Fibroblast of skin of right quadriceps (primary cell): ENCODE measurements at places on chromosomes 3 and 15.

- DNase-seq = no peak
These were observed 20.0 kb downstream of the ATP2B2 start for GRCh38 chr3:10485380-10485779.

DNA sequence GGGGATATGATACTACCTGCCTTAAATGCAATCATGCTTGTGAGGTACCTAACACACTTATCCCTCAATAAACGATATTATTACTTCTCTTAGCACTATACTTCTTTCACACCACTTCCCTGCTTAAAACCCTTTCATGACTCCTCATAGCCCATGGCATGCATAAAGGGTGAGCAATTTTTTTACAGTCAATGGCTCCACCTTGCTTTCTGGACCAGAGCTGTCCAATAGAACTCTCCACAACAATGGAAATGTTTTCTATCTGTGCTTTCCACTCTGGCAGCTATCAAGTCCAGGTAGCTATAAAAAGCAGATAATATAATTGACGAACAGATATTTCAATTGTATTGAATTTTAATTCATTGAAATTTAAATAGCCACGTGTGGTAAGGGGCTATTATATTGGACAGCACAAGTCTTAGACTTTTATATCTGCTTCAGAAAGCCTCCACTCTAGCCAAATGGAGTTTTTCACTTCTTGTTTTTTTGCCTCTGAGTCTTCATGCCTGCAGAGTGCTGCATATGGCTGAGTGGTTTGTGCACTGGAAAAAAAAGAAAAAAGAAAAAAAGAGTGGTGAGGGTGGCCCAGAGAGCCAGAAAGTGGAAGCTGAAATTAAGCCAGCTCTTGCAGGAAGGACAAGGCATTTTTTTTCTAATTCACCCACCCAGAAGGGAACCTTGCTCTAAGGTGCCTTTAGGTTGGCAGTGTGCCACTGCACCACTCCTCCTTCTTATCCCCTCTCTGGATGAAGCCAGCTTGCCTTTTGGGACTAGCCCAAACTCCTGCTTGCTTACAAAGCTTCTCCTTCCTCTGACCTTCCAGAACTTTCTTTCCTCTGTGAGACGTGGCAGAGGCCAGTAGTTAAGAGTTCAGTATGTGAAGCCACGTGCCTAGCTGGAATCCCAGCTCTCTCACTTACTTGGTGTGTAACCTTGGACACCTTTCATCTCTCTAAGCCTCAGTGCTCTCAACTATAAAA is 239.0 kb upstream of the LRTM1 start:
- no peak for DNase-seq

DNA sequence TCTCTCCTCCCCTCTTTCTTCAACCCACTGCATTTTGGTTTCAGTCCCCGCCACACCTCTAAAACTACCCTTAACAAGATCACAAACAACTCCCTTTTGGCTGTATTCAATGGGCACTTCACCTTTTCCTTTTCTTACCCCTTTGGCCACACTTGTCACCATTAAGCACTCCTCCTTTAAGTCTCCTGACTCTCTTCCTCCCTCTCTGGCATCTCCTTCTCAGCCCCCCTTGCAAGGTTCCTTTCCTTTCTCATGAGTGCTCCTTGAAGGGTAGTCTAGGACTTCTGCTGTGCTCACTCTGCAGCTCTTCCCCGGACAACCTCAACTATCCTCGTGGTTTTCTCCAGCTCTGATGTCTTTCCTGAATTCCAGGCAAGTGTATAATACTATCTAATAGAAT is 103.7 kb downstream of the RPL22L1 start:
- peak; percentile 42 for DNase-seq

GRCh38 chr3:27616031-27616430 is 106.1 kb downstream of the EOMES start:
- no peak for DNase-seq

DNA sequence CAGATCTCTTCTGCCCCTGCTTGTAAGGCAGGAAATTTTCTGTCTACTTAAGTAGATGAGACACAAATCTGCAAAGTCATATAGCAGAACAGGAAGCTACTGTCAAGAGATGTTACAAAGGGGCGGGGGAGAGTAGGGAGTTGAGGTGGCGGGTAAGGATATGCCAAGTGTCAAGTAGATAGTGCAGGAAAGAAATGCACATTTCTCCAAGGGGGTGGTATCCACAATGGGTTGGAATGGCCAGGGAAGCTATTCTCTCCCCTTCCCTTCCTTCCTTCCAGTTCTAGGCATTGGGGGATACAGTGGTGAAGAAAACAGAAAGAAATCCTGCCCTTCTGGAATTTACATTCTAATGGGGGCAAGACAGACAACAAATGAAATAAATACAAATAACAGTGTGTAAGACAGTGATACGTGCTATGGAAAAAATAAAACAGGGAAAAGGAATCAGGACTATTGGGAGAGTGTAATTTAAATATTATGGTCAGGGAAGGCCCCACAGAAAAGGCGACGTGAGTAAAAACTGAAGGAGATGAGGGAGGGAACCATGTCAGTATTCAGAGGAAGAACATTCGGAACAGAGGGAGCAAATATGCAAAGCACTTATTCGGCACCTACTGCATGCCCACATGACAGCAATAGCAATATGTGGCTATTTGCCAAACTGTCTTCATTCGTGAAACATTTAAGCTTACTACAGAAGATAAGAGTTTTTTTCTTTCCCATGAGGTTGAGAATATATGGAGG is 42.8 kb upstream of the RNU6-1 start:
- DNase-seq = no peak

GRCh38 chr15:44435893-44436667 is 8.7 kb downstream of the CTDSPL2 start:
- peak; percentile 31 for DNase-seq

DNA sequence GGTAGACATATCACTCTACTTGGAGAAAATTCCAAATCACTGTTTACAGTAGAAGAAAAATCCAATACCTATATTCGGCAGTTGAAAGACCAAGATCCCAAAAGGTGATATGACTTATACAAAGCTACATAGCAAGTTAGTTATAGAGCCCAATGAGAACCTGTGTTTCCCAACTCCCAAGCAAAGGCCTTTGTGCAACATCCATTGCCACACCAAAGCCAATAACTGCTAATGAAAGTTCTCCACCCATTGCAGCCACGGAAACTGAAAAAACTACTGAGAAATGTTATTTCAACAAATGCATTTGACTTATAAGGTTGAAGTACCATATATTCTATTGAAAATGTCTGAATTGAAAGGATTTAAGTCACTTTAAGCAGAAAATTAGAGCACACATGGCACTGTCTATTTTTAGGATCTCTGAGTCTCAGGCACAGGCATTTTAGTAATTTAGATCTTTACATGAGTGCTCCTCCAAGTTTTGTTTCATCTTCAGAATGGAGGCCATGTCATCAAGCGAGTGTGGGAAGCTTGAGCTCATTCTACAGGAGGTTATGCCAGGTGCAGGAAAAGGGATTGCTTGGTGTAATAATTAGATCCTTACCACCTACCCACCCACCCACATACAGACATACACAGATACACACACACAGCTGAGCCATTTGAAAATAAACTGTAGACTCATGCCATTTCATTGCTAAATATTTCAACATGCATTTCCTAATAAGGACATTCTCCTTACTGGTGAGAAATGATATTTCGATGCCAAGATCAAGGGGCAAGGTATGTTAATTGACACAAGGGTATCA is 19.7 kb upstream of the ANO10 start:
- DNase-seq = peak; percentile 38

- no peak for DNase-seq
These were observed 4.0 kb upstream of the SMCO1 start for GRCh38 chr3:196518966-196519717.

DNA sequence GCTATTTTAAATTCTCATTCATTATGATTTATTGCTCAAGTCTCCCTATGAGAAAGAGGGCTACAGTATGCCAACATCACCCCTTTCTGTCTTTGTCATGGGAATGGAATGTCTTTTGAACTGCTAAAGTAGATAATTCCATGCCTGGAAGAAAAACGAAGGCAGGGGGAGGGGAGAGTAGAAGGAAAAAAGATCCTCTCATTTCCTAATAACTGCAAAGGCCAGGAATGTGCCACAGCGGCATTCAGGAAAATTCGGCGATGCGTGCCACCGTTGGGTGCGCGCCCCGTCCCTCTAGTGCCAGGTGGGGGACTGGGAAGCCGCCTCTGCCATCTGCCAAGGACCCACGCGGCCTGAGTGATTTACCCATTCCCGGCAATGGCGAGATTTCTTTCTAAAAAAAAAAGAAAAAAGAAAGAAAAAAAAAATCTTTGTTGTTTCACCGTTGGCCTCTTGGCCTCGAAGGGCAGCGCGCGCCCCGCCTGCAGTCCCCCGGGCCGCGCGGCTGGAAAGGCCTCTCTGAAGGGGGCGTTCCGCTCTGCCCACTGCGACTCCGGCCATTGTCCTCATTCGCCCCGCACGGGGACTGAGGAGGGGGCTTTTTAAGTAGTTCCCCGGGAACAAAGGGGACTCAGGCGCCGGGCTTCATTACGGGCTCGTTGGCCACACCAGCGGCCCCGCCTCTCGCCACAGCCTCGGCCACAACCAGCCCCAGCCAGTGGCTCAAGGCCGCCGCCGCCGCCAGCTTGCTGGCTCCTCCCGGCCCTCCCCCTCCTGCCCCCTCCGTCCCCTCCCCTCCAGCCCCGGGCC is 54.5 kb downstream of the CPN2 start:
- DNase-seq = peak; percentile 89

DNA sequence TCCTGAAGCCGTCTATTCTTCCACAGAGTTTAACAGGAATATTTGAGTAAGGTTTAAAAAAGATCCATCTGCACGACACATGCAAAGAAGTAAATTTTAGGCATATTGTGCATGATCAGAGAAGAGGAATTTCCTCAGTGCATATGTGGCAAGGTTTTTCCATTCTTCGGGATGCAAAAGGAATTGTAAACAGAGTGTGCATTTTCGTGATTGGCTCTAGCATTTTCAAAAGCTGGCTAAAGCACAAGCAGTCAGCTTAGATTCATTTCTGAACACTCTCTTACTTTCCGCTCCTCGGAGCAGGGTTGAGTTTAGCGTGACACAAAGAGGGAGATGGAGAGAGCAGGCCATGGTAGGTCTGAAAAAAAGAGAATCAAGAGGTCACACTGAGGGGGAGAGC is 128.2 kb downstream of the ADAMTS9 start:
- peak; percentile 55 for DNase-seq

- no peak for DNase-seq
These were observed 63.7 kb downstream of the PRICKLE2 start for GRCh38 chr3:64161481-64161952.

- DNase-seq = no peak
These were observed 7.5 kb downstream of the OXTR start for GRCh38 chr3:8761866-8762265.

GRCh38 chr15:65985387-65985786 is 116.1 kb downstream of the RAB11A start:
- no peak for DNase-seq

GRCh38 chr15:79169526-79170133 is 79.0 kb upstream of the RASGRF1 start:
- no peak for DNase-seq

DNA sequence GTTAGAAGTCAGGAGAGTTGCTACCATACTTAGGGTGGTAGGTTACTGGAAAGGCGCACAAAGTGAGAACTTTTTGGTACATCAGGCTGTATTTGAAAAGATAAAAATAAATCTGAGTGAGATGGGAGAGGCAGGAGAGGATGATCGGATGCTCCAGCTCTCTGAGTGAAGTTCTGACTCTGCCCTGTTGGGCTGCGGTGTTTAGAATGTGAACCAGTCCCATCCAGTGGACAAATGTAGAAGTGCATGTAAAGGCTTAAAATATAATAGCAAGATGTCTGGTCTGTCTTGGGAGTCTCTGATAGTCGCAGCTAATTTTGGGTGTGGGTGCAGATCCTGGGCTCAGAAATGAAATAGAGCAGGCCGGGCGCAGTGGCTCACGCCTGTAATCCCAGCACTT is 30.4 kb downstream of the ACKR2 start:
- peak; percentile 45 for DNase-seq

DNA sequence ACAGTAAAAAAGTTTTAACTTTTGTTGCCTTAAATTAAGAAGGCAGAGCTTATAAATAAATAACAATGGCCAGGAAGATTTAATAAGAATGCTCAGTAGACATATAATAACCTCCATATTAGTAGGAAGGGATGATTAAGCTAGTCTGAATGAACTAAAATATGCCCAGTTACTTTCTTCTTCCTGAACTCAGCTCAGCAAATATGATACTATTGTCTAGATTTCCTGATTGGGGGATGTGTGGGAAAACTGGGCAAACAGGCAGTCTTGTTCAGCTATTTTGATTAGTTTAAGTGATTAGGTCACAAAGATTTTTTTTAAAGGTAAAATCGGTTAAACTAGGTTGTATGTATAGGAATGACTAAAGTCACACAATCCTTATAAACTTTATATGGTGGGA is 167.2 kb upstream of the SLC2A2 start:
- peak; percentile 29 for DNase-seq

- no peak for DNase-seq
These were observed 35.0 kb downstream of the ATP2B2 start for GRCh38 chr3:10470120-10471053.

DNA sequence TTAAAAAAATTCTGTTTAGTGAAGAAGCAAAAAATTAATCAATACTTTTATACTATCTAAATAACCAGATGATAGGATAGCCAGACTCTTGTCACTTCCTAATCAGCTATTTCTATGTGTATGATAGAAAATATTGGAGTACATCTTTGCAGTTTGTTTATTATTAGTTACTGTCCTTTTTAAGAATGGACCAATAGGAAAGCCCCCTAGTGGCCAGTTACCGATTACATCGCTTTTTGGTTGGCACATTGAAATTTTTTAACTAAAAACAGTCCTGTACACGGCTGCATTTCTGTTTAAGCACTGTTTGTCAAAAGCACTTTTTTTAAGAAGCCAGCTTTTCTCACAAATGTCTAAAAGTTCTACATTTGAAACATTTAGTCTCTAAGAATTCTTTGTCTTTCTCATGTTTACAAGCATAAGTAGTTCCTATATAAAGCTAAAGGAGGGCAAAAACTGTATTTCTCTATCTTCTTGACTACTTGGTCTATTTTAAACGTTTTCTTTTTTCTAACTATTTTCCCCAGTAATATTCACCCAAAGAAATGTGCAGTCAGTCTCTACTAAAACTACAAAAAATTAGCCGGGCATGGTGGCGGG is 253.2 kb upstream of the LRTM1 start:
- peak; percentile 53 for DNase-seq

GRCh38 chr3:39378088-39378487 is 5.1 kb upstream of the SLC25A38 start:
- peak; percentile 5 for DNase-seq

DNA sequence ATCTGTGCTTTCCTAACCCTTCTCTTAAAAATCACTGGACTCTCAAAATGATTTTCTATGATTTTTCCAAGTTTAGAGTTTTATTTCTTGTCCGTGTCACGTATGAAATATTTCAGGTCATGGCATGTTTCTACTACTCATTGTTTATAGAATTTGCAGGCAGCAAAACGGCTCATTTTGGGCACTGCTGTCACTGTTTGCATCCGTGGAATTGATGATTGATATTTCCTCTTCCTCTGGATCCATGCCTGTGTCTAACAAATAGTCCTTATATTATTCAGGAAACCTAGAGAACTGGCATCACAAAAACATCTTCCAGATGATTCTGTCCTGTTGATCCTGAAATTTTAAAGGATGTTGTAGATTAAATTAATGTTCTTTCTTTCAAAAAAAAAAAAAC is 47.6 kb downstream of the LARS2 start:
- no peak for DNase-seq

GRCh38 chr3:128683957-128684356 is 33.3 kb upstream of the RPN1 start:
- no peak for DNase-seq
